GM12891 (cell line): ENCODE measurements at places on chromosomes 3 and 15.

GRCh38 chr3:23209747-23210487 is 6.8 kb downstream of the UBE2E2 start:
- DNase-seq = no peak

- DNase-seq = no peak
Measured at GRCh38 chr3:115022835-115023398, 124.2 kb downstream of the ZBTB20 start.

- DNase-seq = no peak
Measured at GRCh38 chr3:59001675-59002074, 48.1 kb downstream of the CFAP20DC start.

- no peak for DNase-seq
Measured at GRCh38 chr15:100942656-100943425, 23.7 kb downstream of the LRRK1 start.
